Foreskin keratinocyte (primary cell): ENCODE measurements at places on chromosomes 3 and 15. TPM values are rescaled to one million over a fixed set of nuclear protein-coding genes. Genes with fewer than 3 reads are reported as not detected.
A peak's percentile ranks its signal among the peaks of the same experiment; 100 is the strongest.

The PTX3 gene
- polyA plus RNA-seq: 0.06 and 0.40 TPM in 2 replicates

The MKRN2OS gene
- polyA plus RNA-seq: 4.1 and 4.4 TPM in 2 replicates

The WDR53 gene
- polyA plus RNA-seq: 12.3 and 17.4 TPM in 2 replicates

The FSTL1 gene
- 29.5 and 32.3 TPM in 2 replicates for polyA plus RNA-seq

The TMC3 gene
- polyA plus RNA-seq: not detected in 2 replicates

DNA sequence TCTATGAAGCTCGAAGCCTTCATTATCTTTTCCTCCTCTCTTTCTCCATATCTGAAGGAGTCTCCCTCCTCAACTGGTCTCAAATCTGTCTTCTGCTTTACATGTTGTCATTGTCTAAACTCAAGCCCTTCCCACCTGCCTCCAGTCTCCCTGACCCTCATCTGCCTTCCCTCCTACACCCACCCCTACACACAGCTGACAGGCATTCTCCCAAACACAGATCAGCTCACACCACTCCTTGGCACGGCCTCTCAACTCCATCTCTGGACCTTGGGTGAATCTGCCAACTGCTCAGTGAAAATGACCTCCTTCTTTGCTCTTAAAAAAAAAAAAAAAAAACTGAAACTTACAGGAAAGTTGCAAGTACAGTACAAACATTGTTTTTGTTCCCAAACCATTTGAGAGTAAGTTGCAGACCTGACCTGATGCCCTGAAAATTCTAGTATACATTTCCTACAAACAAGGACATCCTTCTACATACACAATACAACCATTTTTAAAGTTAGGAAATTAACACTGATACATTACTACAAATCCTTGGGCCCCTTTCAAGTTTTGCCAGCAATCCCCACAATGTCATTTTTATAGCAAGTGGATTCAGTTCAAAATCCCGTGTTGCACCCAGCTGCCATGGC is 49.4 kb upstream of the UBE2E1 start:
- no peak for DNase-seq

DNA sequence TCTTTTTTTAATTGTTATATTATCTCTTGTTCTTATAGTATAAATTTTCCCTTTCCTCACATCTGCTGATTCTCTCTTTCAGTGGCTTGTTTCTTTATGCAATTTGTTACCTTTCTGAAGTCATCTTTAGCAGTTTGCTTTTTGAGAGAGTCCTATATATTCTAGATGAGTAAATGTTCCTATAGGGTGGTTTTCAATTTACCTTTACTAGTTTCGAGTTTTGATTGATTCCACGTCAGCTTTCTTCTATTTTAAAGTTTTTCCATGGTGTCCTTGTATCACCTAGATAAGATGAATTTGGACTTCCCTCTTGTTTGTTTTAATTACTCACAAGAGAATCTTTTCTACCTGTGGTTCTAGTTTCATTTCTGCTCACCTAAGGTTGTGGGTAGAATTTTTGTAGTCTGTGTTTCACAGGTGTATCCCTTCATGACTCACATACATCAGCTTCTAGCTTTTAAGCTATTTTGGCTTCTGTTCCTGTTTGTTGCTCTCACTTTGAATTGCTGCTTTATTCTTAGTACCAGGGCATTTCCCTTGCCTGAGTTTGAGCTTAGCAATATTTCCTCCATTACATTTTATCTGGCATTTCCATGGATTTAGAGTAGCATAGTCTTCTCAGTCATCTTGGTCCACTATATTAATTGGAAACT is 6.4 kb downstream of the TEX9 start:
- DNase-seq: peak; percentile 58

DNA sequence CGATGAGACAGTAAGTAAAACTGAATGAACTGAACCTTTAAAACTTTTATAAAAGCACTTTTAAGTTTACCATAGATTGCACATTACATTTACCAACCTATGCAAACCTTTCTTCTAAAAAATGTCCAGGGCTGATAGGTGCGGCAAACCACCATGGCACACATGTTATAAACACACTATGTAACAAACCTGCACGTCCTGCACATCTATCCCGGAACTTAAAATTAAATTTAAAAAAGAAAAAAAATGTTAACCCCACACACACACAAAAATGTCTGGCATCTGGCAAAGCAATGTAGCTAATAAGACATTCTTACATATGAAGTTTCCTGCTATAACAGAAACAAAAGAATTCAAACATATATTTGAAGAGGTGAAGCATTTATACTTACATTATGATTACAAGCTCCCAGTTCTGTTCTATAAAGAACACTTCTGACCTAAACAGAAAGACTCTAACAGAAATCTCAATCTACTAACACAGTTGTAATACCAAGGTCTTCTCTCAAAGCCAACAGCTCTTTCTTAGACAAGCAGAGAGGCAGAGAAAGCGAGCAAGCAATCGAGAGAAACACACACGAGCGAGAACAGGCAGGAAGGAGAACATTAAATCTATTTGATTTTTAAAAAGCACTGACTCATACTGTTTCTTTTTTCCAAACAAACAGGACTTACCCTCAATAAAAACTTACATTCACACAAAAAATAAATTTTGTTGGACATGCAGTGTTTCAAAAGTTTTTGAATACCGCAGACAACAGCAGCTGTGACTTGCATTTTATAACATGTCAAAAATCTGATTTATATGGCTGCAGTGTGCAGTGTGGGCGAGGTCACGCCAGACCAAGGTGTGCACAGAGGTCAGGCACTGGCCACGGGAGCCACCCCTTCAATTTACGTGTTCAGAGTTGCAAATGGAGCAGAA is at the start of gene NRG4:
Gene NRG4, minus strand, starts transcription at position 798 of the 925 bp plus-strand sequence. CDS start 1,194 bp downstream, outside the sequence.
- DNase-seq: peak; percentile 19

GRCh38 chr15:95405447-95405846 is 925.1 kb upstream of the NR2F2 start:
- DNase-seq: no peak

DNA sequence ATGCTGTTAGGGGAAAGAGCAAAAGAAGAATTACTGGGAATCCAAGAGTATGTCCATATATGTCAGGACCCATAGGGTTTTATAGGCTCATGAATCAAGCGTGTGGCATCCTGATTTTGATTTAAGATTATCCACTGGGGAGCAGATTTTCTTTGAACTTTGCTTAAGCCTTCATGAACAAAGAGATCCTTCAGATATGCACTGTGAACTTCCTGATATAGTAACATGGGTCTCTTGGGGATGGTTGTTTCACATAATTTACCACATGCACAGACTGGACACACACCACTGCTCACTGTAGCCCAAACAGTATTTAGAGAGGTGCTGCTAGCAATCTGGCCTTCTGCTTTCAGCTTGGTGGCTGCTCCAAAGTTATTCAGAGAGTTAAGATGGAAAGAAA is 200.9 kb upstream of the ZPLD1 start:
- DNase-seq: no peak

- DNase-seq: no peak
Observed at GRCh38 chr15:100580414-100580813, 21.6 kb downstream of the LINS1 start.

DNA sequence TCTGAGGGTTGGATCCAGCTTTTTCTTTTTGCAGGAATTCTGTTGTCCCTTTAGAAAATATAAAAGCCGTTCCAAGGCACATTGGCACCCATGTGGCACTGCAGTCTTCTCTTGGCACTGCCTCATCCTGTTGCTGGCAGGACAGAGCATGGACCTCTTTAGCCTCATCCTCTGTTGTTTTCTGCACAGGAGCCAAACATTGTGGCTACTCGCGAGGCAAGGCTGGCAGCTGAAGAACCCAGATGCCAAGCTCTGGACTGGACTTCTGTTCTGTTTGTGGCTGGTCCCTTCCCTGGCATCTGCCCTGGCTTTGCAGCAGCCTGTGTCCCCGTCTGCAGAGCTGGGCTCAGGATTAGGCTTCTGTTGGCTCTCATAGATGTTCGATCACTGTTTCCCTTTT is 224.7 kb upstream of the TBC1D5 start:
- DNase-seq: no peak

DNA sequence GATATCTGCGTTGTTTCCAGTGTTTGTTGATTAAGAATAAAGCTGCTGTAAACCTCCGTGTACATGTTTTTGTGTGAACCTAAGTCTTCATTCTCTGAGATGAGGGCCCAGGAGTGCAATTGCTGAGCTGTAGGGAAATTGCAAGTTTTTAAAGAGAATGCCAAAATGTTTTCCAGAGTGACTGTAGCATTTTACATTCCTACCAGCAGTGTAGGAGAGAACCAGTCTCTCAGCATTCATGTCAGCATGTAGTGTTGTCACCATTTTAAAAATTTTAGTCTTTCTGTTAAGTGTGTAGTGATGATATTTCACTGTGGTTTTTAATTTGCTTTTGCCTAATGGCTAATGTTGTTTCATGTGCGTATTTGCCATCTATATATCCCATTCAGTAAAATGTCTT is 3.4 kb upstream of the MGLL start:
- no peak for DNase-seq

DNA sequence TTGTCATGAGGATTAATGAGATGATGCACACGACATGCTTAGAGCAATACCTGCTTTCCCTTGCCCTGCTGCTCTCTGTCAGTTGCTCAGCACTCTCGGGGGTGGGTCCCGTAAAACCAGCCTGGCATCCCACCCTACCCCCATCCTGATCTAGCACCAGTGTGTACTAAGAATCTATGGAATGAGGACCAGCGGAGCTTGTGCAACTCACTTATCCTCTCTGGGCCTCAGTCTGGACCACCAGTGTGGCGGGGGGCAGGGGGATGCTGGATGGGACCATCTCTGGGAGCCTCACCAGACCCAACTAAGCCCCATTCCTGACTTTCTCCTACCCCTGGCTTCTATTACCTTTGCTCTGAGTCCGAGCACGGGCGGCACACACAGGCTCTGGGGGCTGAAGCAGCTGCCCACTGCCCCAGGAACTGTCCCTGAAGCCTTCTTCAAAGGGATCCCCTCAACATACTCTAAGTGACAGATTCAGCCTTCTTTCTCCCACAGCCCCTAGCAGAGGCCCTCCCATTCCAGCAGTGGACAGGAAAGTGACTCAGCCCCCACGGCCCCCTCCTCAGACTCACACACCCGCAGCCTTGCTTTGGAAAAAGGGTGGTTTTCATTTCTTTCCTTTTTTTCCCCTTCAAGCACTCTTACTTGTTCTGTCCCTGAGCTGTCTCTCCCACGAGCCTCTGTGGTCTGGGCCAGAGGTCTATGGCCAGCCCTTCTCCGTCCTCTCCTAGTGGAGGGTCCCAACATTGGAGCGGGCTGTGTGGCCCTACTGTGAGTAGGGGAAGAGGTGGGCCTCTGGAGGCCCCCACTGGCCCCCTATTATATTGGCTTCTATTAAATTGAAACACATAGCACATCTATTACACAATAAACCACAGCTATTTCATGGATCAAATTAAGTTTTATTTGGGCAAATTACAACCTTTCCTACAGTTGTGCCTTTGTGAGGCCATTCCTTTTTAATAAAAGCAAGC is 100.3 kb downstream of the SMAD6 start:
- DNase-seq: peak; percentile 18

- DNase-seq: no peak
Observed at GRCh38 chr15:70513819-70514218, 249.5 kb downstream of the UACA start.
